ENCODE measurements at places on chromosomes 2 and 18.

DNA sequence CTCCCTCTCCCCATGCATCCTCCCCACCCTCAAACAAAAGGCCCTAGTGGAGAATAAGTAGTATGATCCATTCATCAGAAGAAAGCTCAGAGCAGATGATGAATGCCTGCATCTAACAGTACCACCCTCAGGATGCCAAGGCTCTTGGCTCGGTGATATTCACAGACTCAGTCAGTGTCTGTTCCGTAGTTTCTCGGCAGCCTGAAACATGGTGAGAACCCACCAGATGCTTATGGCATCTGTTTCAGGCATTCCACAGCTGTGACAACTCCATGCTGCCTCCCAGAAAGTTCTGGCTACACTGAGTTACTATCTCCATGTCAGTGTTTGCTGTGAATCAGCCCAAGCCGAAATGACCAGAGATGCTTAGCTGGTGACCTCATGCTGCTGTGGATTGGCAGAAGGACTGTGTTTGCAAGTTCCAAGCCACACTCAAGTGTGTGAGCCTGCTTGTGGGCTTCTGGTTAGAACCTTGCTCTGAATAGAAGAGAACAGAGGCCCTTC, 83.9 kb downstream of the WDSUB1 start:
- DNase-seq, result no peak

DNA sequence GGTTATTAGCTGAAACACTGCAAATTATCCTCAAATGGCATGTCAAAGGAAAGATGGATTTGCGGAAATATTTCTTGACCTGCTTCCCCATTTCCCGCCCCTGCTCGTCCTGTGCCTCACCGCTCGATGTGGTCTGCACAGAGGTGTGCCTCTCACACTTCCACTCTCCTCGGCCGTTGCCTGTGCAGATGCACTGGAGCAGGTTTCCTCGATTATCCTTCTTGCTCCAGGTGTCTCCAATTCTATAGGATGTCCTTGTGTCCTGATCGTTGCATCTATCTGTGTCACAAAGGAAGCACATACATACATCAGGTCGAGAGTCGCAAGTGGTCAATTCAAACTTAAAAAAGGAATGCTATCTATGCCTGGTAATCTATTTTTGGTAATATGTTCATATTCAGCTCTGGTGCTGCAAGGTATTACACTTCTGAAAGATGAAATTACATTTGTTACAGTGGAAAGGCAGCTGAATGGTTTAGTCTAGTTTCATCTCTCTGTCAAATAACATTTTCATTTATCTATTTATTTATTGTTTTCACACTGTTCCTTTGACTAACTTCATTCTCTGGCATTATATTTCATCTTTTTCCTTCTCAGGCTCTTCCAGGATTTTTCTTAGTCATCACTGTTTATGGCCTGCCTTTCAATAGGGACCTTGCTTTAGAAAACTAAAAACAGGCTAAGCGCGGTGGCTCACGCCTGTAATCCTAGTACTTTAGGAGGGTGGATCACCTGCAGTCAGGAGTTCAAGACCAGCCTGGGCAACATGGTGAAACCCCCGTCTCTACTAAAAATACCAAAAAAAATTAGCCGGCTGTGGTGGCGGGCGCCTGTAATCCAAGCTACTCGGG, 7.6 kb downstream of the FN1 start:
- no peak for DNase-seq

DNA sequence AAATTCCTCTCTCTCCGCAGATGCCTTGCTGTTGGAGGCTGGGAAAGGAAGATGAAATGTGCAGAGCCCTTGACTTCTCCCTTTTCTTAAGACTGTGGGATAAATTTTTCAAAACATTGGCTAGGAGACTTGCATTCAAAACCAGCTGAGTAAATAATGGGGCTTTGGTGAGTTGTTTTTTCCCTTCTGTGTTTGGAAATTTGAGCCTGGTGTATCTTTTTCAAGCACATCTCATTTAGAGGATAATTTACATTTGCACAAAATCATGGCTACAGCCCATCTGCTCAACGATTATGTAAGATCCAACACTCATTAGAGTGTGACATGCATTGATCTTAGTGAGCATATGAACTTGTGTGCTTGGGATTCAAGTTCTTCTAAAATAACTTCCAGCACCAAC, 112.1 kb upstream of the ATP8B1 start:
- no peak for DNase-seq

GRCh38 chr2:11521775-11522174, 12.1 kb upstream of the GREB1 start:
- DNase-seq, result no peak

- DNase-seq, result no peak
These were observed 2.1 kb downstream of the MARCHF7 start for GRCh38 chr2:159714247-159714930.

DNA sequence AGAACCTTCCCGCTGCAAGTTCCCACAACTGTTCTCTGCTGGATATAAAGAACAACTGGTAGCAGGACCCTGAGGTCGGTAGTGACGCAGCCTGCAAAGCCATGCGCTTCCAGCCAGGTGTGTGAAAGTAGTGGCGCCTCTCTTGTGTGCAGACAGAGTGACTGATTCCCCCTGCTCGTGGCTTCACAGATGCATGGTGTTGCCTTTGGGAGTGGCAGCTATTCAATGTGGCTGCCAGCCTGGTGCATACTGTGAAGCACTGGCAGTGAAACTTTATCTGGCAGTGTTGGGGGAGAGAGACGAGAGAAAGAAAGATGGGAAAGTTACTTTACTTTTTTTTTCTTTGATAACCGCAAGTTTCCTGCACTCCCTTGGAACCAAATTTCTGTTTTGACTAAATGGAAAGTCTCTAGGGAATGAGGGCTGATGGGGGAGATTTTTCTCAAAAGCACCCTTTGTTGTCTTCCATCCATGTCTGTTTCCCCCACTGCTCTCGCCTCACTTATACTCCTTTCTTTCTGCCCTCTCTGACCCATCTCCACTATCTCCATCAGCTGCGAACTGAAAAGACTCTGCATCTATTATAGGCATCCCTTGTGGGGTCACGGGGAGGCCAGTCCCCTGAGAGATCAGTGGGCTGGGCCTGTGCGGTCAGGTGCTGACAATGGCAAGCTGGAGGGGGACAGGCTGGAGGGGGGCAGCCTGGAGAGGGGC, 90.0 kb upstream of the TNP1 start:
- DNase-seq, result no peak

GRCh38 chr2:30584116-30584515, 137.1 kb downstream of the LCLAT1 start:
- no peak for DNase-seq

DNA sequence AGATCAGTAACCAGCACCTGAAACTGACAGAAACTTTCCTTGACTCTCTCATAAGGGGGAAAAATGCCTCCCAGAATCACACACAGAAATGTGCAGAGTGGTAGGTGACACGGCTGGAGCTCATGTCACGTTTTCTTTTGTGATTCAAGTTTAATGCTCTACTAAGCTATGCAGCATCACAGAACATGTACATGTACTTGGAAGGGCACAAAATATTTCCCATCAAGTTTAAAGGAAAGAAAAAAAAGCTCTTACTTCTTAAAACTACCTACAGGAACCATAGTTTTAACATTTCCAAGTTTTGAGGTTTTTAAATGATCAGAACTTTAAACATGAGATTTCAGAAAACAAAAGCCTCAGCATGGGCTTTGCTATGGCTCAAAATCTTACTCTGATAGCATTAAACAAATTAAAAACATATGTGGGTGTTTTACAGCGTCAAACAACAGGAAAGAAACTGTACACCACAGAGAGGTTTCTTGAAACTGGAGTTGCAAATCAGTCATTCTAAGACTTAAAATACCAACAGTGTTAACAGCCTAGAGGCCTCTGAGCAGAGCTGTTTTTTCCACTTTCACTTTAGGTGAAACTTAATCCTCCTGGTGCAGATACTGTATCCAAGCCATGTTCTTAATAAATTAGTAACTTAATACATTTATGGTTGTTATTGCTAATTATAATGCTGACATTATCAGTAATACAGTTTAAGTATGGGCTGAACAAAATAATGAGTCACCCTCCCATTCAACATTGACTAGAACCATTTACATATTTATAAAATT, 30.1 kb downstream of the MBP start:
- DNase-seq, result no peak

GRCh38 chr18:36372903-36373311, 75.4 kb downstream of the FHOD3 start:
- no peak for DNase-seq

- DNase-seq, result no peak
These were observed 130.6 kb downstream of the CABLES1 start for GRCh38 chr18:23265682-23266399.
